ENCODE measurements at places on chromosomes 1 and 21.
A peak's percentile ranks its signal among the peaks of the same experiment; 100 is the strongest.

- no peak for DNase-seq
Observed at GRCh38 chr1:80258659-80259058, 1252.1 kb upstream of the ADGRL4 start.

DNA sequence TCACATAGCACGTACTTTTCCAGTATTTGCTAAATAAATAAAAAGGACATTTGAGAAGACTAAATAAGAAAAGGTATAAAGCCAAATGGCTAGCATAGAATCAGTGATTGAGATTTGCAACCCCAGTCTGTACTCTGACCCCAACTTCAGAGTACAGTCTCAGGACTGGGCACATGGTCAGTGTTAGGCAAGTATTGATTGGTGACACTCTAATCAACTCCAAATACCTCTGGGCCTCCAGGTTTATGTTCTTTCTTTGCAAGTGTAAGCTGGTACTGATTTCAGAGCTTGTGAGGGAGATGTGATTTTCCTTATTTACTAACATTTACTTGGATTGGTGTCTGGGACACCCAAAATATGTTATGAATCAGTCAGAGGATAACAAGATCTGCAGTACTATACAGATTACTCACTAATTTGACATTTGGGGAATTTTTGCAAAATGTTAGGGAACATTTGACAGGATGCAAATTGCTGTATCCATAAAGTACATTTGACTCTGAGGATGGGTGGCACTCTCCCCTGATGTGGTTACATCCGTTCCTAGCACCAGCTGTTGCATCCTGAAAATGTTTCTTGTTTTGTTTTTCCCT, 34.2 kb downstream of the LMO4 start:
- DNase-seq: no peak

DNA sequence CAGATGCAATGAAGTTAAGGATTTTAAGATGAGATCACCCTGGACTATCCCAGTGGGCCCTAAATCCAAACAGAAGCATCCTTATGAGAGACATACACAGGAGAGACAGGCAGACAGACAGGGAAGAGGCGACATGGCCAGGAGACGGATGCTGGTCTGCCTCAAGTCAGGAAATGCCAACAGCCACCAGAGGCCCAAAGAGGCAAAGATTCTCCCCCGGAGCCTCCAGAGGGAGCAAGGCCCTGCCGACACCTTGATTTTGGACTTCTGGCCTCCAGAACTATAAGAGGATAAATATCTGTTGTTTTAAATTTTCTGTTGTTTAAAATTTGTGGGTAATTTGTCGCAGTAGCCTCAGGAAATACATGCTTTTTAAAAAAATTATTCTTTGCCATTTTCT, 116.4 kb downstream of the GLIS1 start:
- DNase-seq: no peak

DNA sequence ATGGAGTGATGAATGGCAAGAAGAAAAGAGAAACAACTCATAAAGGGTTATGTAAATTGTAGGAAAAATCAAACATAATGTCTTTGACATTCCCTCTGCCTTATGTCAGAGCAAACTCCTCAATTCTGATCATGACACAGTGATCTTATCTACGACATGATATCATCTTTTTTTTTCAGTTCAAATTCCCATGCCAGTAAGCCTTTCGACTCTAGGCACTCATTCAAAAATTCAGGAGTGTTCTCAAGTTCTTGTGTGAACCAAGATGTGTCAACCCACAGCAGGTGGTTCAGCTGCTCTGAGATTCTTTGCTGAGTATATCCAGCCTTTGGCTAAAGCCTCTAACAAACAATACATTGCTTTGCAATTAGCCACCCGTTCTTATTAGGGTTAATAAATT, 97.1 kb upstream of the ESRRG start:
- DNase-seq: no peak

DNA sequence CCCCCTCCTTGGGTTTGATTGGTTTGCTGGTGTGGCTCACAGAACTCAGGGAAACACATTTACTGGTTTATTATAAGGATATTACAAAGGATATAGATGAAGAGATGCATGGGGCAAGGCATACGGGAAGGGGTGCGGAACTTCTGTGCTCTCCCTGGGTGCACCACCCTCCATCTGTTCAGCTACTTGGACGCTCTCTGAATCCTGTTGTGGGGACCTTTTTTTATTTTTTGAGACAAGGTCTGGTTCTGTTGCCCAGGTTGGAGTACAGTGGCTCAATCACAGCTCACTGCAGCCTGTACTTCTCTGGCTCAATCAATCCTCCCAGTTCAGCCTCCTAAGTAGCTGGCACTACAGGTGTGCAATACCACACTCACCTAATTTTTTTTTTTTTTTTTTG, 7.4 kb downstream of the LURAP1 start:
- DNase-seq: no peak

DNA sequence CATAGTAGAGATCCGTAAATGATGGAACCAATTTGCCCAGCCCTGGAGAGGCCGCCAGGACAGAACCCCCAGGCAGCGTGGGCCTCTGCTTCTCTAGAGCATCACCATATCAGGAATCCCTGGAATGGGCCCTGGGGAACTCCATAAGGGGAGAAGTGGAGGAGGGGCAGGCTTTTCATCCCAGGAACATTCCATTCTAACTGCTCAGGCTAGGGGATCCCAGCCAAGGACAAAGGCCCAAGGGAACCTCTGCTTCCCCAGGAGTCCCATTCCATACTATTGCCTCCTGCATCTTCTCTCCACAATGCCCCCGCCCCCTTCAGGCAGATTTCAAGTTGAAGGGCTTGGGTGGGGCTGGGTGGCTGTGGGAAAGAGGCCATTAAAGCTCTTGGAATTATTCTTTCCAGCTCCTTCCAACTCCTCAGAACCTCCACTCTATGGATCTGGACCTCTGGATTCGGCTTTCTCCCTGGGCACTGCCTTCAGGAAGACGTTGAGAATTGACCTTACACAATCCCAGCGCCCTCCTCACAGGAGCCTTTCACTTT, 6.0 kb downstream of the TRNP1 start:
- DNase-seq: no peak

DNA sequence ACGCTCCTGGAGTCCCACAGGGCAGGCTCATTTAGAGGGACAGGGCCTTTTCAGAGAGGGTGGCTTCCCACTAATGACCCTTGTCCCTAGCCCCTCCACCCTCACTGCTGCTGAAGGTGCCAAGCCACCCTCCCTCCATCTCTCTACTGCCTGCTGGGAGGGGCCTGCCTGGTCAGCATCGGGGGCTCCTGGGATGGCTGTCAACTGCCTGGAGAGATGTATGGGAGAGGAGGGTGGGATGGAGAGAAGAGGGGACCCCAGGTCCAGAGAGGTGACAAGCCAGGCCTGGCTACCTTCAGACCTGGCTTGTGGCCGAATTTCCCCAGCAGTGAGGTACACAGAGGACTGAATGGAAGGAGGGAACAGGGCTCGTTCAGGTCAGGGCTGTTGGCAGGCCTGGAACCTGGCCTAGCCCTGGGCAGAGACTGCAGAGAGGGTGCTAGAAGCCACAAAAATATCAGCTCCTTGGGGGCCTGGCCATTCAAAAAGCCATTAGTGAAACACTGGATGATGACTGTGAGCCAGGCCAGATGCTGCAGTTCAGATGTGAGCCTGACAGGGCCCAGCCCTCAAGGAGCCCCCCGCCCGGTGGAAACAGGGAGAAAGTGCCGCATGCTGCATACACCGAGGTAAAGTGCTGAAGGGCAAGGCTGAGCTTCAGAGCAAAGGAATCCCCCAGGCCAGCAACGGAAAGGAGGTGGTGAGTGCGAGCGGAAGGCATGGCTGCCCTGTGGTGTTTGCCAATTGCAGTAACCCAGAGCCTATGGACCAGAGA, 20.0 kb downstream of the MMEL1 start:
- DNase-seq: no peak

- DNase-seq: peak; percentile 25
Observed at GRCh38 chr21:33028773-33029384, 3.1 kb downstream of the OLIG2 start.

DNA sequence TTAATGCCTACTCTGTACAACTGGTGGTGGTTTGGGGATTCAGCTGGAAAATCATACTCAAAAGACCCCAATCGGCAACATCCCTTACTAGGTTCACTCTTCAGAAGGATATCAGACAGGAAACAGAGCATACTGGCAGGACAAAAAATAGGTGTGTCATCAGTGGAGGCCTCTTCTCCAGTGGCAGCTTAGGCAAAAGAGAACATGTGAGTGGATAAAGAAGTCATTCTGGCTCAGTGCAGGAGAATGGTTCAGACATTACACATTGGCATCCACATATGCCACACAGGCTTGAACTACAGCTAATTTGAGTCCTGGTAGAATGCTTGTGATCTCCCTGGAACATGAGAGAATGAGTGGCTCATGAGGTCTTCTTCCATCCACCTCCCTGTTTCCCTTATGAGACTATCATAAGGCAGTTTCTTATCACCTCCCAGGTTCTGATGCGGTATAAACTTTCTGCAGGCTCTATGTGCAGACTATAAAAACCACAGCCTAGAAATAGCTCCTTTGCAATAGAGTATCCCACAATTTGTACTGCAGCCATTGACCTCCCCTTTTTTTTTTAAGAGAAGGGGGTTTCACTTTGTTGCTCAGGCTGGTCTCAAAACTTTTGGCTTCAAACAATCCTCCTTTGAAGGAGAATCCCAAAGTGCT, 24.7 kb downstream of the VAMP4 start:
- DNase-seq: no peak

DNA sequence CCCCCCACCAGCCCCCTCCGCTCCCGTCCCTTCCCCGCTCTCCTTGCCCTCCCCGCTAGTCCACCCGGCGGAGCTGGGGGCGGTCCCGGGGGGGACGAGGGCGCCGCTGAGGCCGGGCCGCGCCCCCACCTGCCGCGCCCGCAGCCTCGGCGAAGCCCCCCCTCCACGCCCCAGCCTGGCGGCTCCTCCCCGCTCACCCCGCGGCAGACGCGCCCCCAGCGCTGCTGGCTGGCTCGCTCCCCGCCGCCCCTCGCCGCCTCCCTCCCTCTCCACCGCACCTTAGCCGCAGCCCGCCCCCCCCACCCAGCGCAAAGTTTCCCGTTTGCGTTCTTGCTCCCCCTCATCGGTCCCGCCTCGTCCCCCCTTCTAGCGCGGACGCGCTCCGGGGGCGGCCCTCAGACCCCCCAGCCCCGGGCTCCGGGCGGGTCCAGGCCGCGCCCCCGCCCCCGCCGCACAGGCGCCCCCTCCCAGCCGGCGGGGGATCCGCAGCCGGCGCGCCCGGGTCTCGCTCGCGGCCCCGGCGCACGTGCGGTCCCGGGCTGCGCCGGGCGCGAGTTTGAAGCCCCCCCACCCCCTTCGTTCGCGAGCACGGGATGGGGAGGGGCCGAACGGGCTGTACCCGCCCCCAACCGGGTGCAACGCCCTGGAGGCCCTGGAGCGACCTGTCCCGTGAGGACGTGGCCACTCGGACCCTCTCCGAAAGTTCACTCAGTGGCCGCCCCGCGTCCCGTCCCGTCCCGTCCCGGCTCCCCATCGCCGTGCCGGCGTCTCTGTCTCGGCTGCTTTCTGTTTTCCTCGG, 623 bp downstream of the PTPRF start:
- DNase-seq: no peak

DNA sequence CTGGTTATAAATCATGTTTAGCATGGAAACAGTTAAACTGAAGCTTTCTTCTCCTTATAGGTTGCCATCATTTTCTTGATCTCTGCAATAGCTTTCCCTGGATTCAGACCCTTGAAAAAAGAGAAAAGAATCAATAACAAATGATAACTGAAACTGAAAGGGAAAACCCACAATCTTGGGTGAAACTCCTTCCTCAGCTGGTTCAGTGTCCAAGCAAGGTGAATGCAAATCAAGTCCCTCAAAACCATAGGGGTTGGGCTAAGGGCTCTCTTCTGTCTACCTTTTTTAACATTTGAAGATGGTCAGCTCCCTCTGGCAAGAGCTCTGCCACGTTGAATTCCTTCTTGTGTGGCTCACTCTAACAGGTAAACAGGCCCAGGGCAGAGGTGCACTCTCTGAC, 7.1 kb upstream of the ATP13A2 start:
- no peak for DNase-seq

DNA sequence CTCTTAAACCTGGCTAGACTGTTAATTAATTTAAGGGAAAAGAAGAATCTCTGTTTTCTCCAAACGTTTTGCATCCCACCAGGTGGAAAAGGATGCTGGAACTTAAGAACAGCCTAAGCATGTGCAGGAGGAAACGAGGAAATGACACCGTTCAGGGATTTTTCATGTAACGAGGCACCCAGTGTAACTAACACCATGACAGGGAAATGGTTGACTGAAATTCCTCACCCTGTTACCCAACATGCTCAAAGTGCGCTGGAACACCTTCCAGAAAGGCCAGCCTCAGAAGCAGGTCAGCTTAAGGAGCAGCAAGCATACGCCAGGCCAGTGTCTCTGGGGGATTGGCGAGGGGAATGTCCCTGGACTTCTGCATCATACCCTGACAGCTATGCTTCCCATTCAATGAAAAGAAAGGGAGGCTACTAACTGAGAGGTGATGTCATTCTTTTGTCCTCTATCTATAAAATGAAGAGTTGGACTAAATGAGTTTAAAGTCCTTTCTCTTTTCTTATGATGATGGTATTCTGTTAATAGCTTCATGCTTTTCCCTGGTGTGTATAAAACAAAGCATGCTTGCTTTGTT, 21.6 kb downstream of the TNN start:
- DNase-seq: no peak

DNA sequence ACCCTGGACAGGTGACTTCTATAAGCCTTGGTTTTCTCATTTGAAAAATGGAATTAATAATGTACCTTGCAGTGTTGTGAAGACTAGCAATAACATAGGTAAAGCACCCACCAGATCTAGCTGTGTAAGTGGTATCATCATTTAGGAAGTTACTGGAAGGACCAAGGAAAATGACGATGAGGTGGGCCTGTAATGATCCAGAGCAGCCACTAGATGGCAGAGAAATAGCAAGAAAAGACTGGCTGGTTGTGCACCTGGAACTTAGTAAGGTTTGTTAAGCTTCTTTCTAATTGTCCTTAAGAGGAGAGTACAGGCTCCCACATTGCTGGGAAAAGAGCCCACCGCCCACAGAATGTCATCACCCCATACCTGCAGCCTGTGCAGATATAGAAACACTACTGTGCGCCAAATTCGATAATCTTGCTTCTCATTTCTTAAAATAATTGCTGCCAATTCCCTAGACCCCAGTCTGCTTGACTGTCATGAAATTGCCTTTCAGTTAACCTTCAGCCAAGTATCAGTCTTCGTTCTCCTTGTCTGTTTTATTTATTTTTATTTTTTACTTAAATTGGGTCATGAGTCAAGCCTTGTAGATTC, 37.2 kb downstream of the WNT4 start:
- DNase-seq: peak; percentile 56

DNA sequence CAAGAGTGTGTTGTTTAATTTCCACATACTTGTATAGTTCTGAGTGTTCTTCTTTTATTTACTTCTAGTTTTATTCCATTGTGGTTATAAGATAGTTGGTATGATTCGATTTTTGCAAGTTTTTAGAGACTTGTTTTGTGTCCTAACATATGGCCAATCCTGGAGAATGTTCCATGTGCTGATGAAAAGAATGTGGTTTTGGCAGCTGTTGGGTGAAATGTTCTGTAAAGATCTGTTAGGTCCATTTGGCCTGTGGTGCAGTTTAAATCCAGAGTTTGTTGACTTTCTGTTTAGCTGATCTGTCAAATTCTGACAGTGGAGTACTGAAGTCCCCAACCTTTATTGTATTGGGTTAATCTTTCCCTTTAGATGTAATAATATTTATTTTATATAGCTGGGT, 19.5 kb upstream of the TIPRL start:
- DNase-seq: no peak

GRCh38 chr1:63688302-63688890, 85.4 kb upstream of the ROR1 start:
- DNase-seq: no peak

All from activated CD4-positive, alpha-beta T cell treated with anti-CD3 and anti-CD28 coated beads, Interleukin-10, Interleukin-2, amounts not matched to agents 100 ng/mL and 50 ng/mL, durations not matched to agents 16 hours and 8 hours (primary cell).